ENCODE measurements at places on chromosomes 6 and 20. TPM values are rescaled to one million over a fixed set of nuclear protein-coding genes. Genes with fewer than 3 reads are reported as not detected.

DNA sequence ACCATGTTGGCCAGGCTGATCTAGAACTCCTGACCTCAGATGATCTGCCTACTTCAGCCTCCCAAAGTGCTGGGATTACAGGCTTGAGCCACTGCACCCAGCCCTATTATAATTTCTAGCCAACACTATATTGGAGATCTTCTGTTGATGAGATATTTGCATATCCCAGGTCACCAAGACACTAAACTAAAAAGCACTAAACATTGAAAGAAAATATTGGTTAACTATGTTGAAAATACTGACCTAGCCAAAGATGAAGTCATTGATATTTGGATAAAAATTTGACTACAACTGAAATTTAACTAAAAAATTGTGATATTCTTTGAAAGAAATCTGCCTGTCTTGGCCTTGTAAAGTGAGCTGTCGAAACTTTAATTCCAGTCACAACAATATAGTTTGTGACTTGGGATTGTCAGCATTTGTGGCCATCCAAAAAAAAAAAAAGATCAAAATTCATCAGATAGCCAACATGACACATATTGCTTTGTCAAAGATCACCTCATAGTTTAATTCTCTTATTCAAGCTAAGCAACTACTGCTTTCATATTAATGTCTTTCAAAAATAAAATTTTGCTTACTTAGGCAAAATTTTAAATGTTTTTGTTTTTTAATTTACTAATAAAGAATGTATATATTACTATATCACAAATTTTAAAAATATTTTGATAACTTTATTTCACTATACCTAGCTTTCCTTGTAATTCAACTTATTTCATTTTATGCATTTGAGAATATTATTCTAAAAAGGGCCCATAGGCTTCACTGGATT is 6.3 kb upstream of the NT5E start:
- DNase-seq: no peak

- DNase-seq: no peak
Measured at GRCh38 chr6:29724937-29725869, 2.0 kb downstream of the HLA-F start.

TREML1 gene
- total RNA-seq: 4.8 TPM

DNA sequence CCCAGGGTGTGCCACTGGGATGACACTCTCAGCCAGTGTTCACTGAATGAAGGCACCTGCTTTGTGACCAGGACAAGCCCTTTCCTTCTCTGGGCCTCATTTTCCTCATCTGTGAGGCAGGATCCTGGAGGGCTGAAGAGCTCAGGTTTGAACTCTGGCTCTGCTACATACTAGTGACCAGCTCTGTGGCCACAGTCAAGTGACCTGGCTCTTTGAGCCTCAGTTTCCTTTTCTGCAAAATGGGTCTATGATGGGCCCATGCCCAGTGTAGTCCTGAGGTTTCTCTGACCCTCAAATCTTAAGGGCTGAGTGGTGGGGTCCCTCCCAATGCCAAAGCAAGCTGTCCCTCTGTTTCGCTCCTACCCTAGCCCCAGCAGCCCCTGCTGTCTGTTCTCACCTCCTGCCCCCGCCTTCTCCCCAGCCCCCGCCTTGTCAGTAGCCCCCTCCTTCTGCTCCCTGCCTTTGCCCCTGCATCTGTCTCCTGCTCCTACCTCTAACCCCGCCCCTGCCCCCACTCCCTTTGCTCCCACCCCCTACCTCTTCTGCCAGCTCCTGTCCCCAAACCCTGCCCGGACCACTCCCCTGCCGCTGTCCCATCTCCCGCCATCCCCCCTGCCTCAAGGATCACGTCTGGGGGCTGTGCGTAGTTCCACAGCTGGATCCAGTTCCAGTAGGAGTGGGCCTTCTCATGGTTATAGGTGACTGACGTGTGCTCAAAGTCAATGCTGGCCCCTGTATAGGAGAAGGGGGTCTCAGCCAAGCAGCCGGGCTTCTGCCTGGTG is 17.0 kb downstream of the SUN5 start:
- no peak for DNase-seq

DNA sequence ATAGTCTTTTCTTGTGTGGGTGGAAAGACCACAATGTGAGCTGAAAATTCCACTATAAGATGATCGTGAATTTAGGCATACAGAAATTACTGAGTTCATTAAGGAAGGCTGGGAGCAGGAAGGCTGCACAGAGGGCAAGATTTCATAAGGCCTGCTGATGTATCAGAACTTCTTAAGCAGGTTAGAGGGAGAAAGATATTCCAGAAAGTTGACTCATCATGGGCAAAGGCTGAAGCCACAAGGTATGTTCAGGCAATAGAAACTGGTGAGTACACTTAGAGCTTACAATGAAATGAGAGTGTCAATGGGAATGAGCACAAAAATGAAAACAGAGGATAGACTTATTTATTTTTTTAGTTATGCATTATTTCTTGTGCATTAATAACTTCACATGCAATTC is 618.6 kb downstream of the CBLN4 start:
- no peak for DNase-seq

DNA sequence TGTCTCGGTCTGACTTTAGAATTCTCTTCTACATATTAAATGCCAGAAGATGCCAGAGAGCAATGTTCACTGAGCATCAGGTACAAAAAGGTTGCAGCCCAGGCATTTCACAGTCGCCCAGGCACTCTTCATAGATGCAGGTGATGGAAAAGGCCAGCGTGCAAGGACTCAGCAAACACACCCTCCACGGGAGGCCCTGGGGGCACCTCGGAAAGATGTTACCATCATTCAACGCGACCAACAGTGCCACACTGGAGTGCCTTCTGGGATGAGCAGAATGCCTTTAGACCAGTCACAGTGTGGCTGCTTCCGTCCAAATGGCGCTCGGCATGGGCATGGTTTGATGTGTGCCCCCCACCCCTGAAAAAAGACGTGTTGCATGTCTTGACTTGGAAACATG is 4.5 kb upstream of the RAMACL start:
- no peak for DNase-seq

- peak; percentile 53 for DNase-seq
Measured at GRCh38 chr6:72813807-72814596, 192.1 kb downstream of the KCNQ5 start.

DNA sequence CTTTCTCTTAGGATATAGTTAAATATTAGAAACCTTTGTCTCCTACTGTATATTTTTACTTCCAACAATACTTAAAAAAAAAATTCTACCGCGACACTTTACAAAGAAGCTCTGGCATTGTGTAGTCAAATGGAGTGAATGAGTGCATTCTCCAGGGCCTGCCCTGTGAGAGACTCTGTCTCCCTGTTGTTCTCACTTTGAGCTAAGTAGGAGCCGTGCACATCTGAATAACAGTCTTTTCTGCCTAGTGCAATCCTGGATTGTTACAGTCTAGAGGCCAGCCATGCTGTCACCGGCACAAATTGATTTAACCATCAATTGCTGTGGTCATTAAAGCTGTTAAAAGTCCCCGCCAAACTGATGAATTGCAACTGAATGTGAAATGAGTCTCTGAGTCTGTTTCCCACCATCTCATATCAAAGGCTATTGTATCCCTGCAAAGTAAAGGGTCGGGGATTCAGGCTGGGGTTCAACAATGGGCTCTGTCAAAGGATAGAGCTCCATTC is 156.0 kb downstream of the RFPL4B start:
- DNase-seq: no peak

GRCh38 chr6:64553249-64553786 is 917.7 kb downstream of the PHF3 start:
- DNase-seq: no peak
